COR-L47 (cell line): ENCODE measurements at places on chromosomes 2 and 18.

- DNase-seq: no peak
These were observed 147.7 kb downstream of the TRABD2A start for GRCh38 chr2:84732897-84733778.

GRCh38 chr2:203740871-203741281 is 34.4 kb downstream of the CD28 start:
- DNase-seq: no peak

GRCh38 chr2:236934656-236935055 is 151.0 kb upstream of the COPS8 start:
- DNase-seq: no peak

GRCh38 chr2:149418065-149418464 is 87.7 kb downstream of the LYPD6 start:
- no peak for DNase-seq

- DNase-seq: peak; percentile 43
These were observed 139.5 kb downstream of the NOL4 start for GRCh38 chr18:34085140-34085739.

DNA sequence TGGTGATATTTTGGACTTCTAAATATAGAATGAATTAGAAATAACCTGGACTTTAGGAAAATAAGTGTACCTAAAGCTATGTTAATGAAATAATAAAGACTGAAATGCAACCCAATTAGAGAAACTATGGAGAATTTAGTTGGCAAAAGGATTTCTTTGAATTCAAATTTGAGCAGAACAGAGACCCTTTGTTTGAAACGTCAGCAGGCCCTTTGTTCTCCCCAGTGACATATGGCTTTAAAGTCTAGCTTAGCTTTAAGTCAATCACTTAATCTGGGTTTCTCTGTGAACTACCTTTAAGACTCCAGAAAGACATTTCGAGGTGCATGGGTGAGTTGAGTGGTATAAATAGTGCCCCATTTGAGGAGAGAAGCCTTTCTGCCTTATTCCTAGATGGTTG is 130.5 kb upstream of the CREB1 start:
- DNase-seq: no peak

- peak; percentile 21 for DNase-seq
These were observed 15.7 kb upstream of the ACVR2A start for GRCh38 chr2:147829106-147829505.

DNA sequence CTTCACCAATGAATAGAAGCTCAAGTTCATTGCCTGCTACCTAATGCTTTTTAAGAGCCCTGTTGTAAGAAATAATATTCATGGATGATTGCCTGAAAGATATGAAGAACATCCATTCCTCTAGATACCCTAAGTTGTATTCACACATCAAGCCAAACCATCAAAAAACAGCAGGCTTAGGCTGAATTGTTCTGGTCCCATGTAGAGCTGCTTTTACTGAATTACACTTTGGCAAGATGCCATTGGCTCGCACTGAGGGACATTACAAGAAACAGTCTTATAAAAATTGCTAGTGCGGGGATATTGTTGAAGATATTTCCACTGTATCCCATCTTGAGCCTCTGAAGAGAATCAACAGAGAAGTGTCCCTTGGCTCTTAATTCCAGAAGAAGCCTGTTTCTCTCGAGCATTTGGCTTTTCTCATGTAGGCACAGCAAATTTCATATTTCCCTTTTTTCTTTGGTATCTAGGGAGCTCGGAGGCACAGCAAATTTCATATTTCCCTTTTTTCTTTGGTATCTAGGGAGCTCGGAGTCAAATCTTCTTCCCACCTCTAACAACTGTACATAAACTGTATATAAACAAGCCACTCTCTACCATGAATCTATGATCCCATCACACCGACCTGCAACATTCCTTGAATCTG is 107.5 kb downstream of the COLEC12 start:
- DNase-seq: peak; percentile 52

DNA sequence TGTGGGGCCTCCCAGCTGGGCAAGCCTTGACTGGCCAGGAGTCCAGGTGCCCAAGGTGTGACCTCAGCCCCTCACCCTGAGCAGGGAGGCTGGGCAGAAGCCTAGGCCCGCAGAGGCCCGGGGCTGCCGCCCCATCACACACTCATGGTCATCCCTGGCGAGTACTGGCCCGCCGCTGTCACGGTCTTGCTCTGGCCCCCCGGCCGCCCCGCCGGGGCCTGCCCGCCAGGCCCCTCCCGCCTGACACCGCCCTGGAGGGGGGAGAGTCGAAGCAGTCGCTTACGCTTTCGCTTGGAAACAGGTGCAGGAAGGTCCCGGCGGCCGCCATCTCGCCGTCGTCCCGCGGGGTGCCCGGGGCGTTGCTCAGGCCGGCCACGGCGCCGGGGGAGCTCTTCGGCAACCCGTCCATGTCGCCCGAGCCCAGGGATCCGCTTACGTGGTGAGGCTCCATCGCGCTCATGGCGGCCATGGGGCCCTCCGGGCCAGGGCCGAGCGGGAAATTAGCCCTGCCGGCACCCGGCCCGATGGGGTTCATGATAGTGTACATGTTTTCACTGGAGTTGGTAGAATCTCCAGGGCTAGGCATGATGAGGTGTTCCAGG is 26.6 kb upstream of the ANKRD62 start:
- no peak for DNase-seq

DNA sequence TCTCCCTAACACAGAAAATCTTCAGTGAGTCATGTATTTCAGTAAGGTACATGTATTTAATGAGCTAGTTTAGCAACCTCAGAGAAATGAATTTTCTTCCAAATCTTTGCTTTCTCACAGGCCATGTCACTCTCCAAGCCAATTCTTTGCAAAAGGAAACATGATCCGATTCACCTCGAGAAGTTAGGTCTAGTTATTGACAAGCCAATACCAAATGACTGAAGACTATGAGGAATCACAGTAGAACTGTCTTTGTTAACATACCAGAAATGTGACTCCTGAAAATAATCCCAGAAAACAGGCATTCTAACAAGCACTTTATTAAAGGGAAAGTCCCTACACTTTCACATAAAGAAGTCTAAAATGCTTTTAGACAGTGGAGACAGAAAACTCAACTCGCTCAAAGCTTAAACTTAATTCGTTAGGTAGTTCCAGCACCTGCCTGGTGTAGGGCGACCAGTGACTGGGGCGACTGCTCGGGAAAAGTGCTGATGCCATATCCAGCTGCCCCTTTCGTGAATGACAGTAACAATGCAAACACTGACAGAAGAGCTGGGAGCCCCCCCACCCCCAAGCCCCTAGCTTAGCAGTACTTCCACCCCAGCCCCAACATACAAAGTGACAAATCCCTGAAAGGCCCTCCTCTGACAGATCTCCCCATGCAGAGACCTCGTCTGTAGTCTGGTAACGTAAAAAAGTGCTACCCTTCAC is 1.8 kb downstream of the MEMO1 start:
- DNase-seq: peak; percentile 22

- DNase-seq: no peak
These were observed 14.9 kb downstream of the SCG2 start for GRCh38 chr2:223587301-223587700.

GRCh38 chr2:156110890-156111289 is 221.6 kb downstream of the NR4A2 start:
- no peak for DNase-seq

- no peak for DNase-seq
These were observed 64.0 kb upstream of the GALNT5 start for GRCh38 chr2:157193461-157193860.

DNA sequence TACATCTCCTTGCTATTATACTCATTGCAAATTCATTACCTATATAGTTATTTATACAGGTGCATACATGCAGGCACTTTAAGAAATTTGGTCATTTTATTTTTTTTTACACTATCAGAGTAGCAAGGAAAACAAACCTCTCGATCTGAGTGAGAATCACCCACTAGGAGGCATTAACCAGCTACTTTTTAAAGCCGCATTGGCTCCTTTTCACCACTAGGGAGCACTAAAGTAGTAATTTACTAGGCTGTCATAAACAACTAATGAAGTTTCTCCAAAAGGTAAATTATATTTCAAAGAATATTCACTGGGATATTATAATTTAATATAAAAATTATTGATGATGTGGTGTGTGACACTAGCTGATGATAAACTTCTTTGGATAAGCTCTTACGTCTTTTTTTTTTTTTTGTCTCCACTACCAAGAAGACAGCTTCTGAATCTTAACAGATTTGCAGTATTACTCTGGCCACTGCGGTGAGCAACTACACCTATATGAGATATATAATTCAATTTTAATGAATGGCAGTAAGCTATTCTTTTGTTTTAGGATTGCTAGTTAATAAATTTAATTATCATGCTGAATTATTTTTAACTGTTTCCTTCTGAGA is 101.9 kb downstream of the NOL4 start:
- DNase-seq: peak; percentile 69

- DNase-seq: no peak
These were observed 691 bp upstream of the THSD7B start for GRCh38 chr2:136764452-136765255.

GRCh38 chr18:39835303-39836030 is 2119.6 kb upstream of the PIK3C3 start:
- no peak for DNase-seq
